Cardiac fibroblast (primary cell): ENCODE measurements at places on chromosomes 2 and 18.

- DNase-seq = no peak
Observed at GRCh38 chr18:68713131-68713530, 1.8 kb downstream of the TMX3 start.

- DNase-seq = no peak
Observed at GRCh38 chr2:213219816-213220215, 64.4 kb upstream of the SPAG16 start.

- no peak for DNase-seq
Observed at GRCh38 chr2:84939426-84940087, 31.4 kb upstream of the KCMF1 start.

- no peak for DNase-seq
Observed at GRCh38 chr2:46286715-46287114, 10.5 kb upstream of the EPAS1 start.

DNA sequence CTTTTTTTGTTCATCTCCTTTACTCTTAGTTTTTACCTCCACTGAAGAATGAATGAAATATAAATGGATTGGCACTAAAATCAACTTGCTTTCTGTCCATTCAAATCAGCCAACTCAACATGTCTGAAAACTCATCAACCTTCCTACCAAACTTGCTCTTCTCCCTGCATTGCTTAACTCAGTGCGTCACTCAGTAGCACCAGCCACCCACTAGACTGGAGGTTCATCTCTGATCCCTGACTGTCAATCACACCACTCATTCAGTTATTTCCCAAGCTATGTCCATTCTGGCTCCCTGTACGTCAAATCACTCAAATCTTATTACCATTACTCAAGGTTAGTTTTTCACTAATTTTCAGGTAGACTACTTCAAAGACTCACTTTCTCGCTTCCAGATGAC, 75.2 kb upstream of the RBMS1 start:
- no peak for DNase-seq

- DNase-seq = no peak
Observed at GRCh38 chr18:46843372-46843771, 73.9 kb downstream of the PIAS2 start.

GRCh38 chr2:53994818-53995808, 24.3 kb upstream of the PSME4 start:
- DNase-seq = no peak

GRCh38 chr18:56235481-56236013, 402.8 kb downstream of the TXNL1 start:
- no peak for DNase-seq

- no peak for DNase-seq
Observed at GRCh38 chr2:101339266-101339880, 30.9 kb upstream of the RNF149 start.

- DNase-seq = no peak
Observed at GRCh38 chr2:150095361-150096095, 391.9 kb downstream of the RND3 start.

- peak; percentile 52 for DNase-seq
Observed at GRCh38 chr2:33443274-33443829, 33.1 kb upstream of the RASGRP3 start.

DNA sequence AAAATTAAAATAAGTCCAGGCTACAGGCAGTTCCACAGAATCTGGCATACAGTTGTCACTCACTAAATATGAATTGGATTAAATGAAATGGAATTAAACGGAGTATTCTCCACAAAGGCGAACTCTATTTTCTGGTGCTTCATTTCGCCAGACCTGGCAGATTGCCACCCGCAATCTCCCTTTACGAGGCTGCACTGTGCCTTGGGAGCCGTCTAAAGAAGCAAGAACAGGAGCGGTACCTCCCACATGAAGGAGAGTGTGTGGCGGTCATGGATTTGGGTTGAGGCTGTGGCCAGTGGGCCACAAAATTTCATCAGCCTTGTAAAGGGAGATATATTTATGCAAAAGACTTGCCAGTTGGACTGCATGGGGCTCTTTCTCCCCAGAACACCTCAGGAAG, 151.0 kb downstream of the OSR1 start:
- no peak for DNase-seq

DNA sequence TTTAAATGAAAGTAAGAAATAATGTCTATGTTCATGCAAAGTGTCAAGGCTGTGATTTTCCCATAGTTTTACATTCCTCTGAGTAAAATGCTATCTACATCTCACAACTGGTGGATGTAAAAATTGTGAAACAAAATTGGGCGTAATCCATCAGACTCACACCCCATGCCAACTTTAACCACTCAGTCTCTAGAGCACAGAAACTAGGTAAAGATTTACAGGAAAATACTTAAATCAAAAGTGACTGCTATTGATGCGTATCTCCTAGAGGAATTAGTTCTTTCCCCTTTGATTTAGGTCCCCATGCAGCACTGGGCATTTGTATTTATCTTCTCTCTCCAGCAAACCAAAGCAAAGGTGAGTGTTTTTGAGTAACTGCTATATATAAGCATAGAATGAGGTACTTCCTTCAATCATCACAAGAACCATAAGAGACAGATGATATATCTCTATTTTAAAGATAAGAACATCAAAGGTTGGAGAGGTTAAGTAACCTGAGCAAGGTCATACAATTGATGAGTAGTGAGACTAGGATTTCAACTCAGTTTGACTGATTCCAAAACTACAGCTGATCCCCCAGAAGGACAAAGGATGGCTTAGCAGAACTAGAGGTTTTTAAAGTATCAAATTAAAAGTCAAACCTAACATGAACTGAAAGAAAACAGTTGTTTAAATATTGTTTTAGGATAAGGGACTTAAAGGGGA, 594.0 kb upstream of the ACVR2A start:
- no peak for DNase-seq

GRCh38 chr2:174083843-174084458, 118.8 kb upstream of the SP3 start:
- DNase-seq = no peak

DNA sequence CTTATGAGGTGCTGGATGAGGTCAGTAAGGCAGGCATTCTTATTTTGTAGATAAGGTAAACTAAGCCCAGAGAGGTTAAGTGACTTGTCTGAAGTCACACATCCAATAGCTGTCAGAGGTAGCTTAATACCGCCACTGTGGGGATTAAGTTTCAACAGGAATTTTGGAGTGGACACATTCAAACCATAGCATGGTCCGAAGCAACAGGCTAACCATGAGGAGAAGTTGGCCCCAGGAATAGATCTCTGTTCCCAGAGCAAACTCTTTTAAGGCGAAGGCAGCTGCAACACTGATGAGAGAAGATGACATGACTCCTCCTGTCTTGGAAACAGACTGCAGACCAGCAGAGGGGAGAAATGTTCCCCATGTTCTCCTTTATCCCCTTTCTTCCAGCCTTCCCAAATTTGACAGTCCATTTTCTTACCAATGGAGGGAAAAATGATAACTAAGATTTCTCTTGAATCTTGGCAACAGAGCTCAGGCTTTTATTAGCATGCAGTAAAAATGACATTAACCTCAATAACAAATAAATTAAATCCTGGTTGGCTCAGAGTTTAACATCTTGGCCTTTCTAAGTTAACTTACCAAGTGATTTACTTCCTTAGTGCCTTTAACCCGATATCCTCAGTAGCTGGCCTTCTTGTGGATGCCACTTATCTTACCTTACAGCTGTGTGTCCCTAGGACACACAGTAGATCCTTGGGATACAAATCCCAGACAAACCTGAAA, 67.9 kb upstream of the STPG4 start:
- DNase-seq = no peak
